Keratinocyte (primary cell): ENCODE measurements at places on chromosomes 5 and 9.

DNA sequence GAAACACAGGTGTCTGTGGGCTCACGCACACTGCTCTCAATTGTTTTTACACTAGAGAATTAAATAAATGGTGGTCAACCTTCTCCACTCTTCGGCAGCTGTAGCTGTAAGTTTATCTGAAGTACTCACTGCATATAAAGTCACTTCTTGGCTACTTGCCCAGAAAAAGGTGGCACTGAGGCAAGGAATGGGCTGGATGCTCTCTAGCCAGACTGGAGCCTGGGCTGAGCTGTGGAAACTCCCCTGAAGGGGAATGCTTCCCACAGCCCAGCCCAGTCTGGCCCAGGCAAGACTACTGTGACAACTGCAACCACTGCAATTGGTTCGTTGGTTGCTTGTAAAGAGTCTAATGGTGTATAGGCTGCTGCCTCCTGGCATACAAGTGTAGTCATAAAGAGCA lies 4.5 kb downstream of the LEAP2 start:
- no peak for DNase-seq

DNA sequence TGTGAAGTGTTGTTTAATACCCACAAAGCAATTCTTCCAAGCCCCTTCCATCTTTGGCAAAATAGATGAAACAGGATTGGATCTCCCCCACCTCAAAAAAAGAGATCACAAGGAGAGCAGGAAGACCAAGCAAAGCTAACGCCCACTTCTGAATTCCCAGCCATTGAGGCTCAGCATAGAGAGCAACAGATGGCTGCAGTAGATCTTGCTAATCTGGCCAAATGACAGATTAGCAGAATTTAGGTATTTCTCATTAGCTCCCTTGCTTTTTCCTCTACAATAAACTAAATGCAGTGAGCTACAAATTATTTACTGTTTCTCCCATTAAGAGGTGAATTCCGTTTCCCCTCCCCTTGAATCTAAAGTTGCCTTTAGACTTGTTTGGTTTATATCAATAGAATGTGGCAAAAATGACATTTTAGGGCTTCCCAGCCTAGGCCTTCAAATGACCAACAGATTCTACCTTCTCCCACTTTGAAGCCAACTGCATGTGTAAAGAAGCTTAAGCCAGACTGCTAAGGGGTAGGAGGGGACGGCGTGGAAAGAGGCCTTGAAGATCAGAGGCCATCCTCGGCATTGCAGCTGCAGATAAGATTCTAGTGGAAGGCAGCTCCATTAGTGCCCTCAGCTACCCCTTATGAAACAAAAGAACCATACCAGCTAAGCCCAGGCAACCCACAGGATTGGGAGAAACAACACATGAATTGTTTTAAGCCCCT lies 56.8 kb upstream of the CPEB4 start:
- no peak for DNase-seq

DNA sequence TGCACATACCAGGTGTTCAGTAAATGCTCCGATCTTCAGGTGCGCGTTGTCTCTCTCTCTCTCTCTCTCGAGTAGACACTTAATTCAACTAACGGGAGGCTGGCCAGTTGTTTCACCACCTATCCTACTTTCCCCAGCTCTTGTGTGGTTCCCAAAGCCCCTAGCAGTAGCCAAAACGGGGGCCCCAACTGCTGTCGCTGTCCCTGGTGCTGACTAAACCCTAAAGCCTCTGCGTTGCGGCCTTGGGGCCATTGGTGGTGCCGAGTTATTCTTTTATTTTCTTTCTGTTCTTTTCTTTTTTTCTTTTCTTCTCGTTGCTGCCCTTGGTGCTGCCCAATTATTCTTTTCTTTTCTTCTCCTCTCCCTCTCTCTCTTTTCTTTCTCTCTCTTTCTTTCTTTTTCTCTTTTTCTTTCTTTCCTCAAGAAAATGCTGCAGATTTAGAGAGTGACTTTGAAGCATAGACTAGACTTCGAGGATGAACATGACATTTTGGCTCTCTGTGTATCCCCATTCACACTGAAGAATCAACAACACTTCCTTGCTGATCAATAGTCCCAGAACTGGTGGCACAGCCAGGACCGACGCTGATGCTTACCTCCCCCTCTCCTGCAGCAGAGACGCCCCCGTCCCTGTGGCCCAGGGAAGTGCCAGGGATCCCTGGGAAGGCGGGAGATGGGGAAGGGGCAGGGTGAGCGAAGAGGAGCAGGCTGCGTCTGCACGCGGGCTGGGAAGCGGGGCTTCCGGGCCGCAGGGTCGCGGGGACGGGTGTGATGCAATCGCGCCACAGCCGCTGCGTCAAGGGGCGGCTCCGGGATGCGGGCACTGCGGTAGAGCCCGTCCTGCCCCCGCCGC lies at the start of gene FBLL1:
TSS of gene FBLL1 (plus strand) at position 785 of the 853 bp plus-strand sequence. CDS start 200 bp downstream, outside the sequence.
- DNase-seq, result no peak

DNA sequence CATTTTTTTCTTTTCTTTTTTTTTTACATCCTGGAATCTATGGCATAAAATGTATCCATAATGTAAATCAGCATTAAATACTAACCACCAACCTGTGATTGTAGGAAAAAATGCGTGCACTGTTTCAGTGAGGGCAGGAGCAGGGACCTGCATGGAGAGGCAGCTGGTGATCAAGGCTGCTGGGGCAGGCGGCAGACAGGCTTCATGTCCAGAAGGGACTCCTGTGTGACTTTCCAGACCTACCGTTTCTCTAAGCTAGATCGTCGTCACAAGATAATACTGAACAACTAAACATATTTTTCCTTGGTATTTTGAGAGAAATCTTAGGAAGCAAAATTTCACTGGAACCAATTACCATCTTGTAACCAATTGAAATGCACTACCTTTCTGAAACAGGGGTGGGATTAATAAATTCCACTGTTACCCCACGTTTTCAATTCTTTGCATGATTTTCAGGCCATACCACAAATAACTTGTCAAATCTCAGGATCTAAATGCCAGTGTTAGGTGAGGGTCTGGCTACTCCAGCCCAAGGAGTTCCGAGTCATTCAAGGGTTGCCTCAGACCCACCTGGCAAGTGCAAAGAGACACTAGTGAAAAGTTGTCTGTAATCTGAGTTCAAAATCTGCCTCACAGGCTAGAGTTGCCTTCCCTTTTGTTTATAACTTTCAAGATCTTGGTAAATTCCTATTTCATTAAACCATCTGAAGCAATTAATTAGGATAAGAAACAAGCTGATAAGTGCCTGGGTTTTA lies 198.2 kb downstream of the SEMA5A start:
- DNase-seq, result no peak

GRCh38 chr5:109836280-109836679 lies 146.6 kb downstream of the MAN2A1 start:
- no peak for DNase-seq

GRCh38 chr5:155689406-155689805 lies 637.6 kb upstream of the SGCD start:
- DNase-seq, result no peak

GRCh38 chr9:136528716-136529341 lies 17.0 kb downstream of the NOTCH1 start:
- DNase-seq, result no peak

- DNase-seq, result no peak
Measured at GRCh38 chr9:115694014-115694413, 459.6 kb upstream of the PAPPA start.

DNA sequence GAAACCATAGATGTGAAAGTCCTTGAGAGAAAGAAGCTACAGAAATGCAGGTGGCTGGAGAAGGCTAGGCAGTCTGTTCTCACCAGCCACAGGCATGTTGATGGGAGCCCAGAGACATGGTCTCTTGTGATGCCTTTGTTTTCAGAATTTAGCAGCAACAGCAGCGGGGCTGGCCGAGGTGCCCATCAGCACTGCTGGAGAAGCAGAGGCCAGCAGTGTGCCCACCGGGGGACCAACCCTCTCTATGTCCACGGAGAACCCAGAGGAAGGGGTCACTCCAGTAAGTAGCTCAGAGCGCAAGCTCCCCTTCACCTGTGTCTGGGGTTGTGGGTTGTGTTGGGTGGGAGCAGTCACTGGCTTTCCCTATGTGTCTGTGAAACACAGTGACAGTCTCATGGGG lies 59.6 kb downstream of the COL15A1 start:
- no peak for DNase-seq

GRCh38 chr9:125807079-125807478 lies 59.9 kb downstream of the PBX3 start:
- DNase-seq, result no peak

- DNase-seq, result no peak
Measured at GRCh38 chr9:121921444-121921843, 171.7 kb downstream of the TTLL11 start.

DNA sequence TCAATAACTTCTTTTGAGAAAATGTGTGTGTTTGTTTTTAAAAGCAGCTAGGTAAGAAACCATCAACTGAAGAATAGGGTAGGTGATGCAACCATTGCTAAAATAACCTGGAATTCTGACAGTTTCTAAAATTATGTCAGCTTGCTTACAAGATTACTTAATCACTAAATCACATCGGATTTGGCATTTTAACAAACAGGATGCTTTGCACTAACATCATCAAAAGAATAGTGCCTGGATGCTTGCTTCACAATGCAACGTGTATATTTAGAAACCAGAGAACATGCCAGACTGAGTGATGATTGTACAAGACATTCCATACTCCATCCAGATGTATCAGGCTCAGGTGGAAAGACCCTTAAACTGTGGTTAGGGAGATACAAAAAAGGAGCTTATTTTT lies 43.9 kb downstream of the PAM start:
- DNase-seq, result no peak

- DNase-seq, result no peak
Measured at GRCh38 chr9:108535526-108535925, 320.3 kb downstream of the ACTL7B start.

DNA sequence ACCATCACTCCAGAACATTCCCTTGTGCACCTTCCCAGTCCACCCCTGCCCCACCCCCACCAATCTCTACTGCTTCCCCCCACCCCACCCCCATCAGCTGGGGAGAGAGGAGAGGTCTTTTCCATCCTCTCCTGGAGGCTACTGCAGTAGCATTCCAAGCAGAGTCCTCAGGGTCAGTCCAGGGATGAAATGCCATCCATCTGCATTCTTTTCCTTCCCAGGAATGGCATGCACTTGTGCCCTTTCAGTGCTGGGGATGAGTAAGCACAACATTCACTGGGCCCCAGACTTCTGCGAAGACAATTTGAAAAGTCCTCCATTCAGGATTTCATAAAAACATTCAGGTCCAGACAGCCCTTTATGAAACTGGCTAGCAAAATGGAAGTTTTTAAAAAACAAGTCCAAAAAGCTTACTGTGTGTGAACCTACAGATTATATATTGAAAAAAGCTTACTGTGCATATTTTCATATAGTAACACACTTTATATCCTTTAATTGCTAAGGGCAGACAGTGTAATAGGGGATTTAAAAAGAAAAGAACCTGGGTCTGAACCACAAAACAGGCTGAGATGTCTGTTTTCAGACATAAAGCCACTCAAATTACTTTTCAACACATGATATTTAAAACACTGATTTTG lies 50.0 kb upstream of the GOLPH3 start:
- no peak for DNase-seq

DNA sequence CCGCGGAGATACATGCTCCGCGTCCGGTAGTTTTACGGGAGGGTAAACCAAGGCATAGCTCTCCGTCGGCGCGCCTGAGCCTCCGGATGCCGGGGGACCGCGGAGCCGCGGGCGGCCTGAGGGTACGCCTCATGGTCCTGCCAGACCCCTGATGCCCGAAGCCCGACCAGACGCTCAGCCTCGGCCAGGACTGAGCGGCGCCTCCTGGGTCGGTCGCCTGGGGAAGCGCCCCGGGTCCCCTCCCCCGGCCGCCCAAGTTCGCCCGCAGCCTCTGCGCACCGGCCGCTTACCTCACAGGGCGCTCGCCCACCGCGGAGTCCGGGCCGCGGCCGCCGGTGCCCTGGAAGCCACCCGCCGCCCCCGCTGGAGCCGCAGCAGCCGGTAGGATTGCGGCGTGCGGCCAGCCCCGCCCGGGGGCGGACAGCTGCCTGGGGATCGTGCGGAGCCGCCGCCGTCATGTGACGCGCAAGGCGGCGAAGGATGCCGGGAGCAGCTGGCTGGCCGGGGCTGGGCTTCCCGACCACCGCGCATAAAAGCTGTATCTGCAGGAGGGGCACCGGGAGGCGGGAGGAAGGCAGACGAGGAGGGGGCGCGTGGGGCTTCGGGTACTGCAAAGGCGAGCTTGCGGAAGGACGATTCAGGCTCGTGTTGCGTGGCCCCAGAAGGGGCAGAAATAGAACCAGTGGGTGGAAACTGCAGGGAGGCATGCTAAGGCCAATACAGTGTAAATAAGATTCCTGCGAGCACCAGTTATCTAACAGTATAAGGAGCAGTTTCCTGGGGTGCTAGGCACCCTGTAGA lies at the start of gene FBXO10:
TSS of gene FBXO10 (minus strand) at position 460 of the 801 bp plus-strand sequence. CDS start 34,612 bp downstream, outside the sequence.
- DNase-seq, result no peak

DNA sequence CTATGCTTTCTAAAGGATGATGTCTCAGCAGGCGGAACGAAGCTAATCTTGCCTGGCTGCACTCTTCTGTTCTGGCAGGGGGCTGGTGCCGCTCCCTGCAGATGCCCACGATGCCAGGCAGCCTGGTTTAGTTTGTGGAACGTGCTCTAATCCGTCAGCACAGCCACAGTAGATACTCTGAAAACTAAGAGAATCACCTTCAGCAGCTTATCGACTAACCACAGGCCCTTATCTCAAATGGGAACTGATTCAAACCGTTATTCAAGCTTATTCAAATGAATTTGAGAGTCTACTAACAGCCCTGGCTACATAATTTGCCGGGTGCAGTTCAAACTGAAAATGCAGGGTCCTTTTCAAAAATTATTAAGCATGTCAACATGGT lies 246.6 kb upstream of the ANKRD55 start:
- DNase-seq, result no peak

DNA sequence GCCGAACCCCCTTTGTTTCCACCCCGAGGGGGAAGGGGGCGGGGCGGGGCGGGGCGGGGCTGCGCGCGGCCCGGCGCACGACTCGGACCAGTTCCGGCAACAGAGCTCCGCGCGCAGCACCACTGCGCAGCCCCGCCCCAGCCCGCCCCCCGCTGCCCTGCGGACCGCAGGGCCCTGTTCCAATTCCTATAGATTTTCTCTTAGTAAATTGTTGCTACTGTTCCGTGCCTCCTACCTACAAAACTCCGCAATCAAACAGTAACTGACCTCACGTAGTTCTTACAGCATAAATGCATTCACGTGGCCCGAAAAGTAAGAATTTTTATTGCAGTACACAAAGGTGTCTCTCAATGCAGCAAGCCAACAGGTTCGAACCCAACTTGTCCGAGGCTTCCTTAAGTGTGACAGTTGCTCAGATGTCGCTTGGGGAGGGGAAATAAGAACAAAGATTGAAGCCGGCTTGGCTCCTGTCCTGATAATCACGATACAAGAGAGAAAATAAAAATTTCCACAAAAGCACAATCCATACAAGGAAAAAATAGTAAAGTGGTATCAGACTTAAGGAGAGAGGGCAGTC lies 1.2 kb upstream of the RNF38 start:
- no peak for DNase-seq

DNA sequence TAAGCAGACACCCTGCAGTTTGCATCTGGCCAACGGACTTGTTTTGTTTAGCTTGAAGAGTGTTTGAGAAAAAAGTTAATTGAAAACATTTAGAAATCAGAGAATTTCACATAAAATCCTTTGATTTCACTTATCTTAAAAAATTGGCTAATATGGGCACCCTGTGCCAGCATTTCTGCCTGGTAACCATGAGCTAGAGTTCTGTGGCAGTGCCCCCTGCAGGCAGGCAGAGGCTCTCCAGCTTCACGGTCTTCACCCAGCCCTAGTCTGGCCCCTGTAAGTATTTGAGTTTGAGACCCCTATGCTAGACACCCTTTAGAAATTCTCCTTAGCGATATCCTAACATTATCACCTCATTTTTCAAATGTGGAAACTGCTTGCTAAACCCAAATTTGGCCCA lies 18.8 kb upstream of the FANCC start:
- DNase-seq, result no peak
